ENCODE measurements at places on chromosomes 7 and 10.

GRCh38 chr7:26588511-26588910, 275.9 kb downstream of the SKAP2 start:
- DNase-seq = no peak

- no peak for DNase-seq
These were observed 125.0 kb upstream of the ZNF746 start for GRCh38 chr7:149622444-149623210.

GRCh38 chr10:92356041-92356440, 65.1 kb downstream of the MARCHF5 start:
- no peak for DNase-seq

DNA sequence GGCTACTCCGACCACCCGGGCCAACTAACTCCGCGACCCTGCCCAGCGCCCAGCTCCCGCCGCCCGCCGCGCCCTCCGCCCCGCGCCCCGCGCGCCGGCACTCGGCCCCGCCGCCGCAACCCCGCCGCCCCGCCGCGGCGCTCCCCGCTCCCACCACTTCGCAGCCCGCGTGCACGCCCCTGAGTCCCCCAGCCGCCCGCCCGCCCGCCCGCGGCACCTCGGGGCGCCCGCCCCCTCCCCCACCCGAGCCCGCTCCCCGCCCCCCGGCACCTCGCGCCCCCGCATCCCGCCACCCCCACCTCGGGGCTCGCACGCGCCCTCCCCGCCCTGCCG, 598 bp downstream of the JAZF1 start:
- no peak for DNase-seq

DNA sequence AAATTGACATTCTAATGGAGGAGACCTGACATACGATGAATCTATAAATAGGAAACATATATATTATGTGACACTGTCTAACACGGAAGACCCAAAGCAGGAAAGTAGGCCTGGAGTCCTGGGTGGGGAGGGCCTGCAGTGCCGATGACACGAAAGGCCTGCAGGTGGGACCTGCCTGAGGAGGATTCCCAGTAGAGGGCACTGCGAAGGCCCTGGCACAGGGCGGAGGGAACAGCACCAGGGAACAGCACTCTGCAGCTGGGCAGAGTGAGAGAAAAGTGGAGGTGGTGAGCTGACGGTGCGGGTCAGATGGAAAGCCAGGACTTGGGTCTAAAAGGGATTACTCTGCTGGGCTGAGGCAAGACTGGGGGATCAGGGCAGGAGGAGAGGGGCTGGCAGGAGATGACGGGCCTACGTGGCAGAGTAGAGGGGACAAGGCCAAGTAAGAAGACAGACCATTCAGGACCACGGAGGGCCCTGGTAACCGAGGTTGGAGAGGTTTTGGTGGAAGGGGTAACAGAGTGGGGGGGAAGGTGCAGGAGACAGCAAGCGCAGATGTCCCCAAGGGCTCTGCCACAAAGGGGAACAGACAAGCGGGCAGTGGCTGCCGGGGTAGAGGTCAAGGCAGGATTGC, 8.1 kb downstream of the ZNF746 start:
- no peak for DNase-seq
